ENCODE measurements at places on chromosomes 16 and 17. TPM values are rescaled to one million over a fixed set of nuclear protein-coding genes. Genes with fewer than 3 reads are reported as not detected.

Gene VPS35
- 89.4 TPM for total RNA-seq

Gene SPHK1
- total RNA-seq, result 3.4 TPM

Gene NPIPA7
- total RNA-seq, result 4.3 TPM

Gene FGF11
- total RNA-seq, result 10.8 TPM

Gene GPRC5B
- total RNA-seq, result not detected

Gene KRT36
- not detected for total RNA-seq

Gene TNK1
- total RNA-seq, result 0.25 TPM

Gene MYL11
- 1.2 TPM for total RNA-seq

Gene TMC5
- total RNA-seq, result 0.53 TPM

Gene TBC1D3H
- total RNA-seq, result not detected

Gene KIFC3
- total RNA-seq, result not detected

Data from activated CD4-positive, alpha-beta memory T cell treated with anti-CD3 and anti-CD28 coated beads, Interleukin-2, amount 10 ng/mL, durations not matched to agents 7 days and 5 days (primary cell).